ENCODE measurements at places on chromosomes 5 and 9.

DNA sequence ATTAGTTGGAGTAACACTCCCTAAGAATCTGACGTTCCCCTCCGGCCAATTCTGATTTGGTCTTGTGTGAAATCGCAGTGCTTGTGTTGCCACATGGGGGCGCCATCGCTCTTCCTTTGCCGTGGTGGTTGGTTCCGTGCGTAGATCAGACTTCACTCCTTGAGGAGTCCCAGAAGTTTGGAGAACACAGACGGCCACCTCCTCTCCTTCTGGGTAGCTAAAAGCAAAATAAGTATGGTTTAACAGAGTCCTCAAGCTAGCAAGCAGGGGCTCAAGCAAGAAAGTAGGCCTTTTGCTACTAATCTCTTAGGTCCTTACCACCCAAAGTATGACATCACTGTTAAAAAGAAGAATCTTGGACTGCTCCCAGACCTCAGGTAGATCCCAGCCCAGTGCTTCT, 59.5 kb downstream of the HSPA4 start:
- peak; percentile 55 for DNase-seq

- DNase-seq, result no peak
These were observed 24.4 kb downstream of the ZCCHC7 start for GRCh38 chr9:37144762-37145161.

- DNase-seq, result no peak
These were observed 6.5 kb upstream of the FAM81B start for GRCh38 chr5:95384485-95385213.

GRCh38 chr5:177430140-177430951, 3.9 kb downstream of the GRK6 start:
- no peak for DNase-seq

DNA sequence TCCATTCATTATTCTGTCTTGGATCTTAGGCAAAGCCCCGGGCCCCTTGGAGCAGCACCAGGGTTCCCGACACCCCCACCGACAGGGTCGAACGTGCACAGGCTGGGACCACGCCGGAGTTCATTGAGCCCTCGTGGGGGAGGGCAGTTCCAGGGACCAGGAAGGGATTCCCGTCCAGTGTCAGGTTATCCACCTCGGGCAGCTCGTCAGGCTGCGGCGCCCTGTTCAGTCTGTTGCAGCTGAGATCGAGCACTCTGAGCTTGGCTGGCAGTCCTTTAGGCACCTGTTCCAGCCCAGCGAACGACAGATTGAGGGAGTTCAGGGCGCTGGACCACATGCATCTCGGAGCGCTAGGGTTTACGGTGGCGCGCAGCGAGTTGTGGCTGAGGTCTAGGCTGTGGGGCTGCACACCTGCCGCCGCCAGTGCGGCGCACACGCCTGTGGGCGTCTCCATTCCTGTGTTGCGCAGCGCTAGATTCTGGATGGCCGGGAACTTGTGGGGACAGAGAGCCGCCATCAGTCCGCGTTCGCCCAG, 1.1 kb downstream of the CD14 start:
- no peak for DNase-seq

GRCh38 chr9:4086119-4087090, 213.5 kb downstream of the GLIS3 start:
- DNase-seq, result no peak

- DNase-seq, result no peak
These were observed 6.0 kb upstream of the PRRT1B start for GRCh38 chr9:131539223-131539923.

- DNase-seq, result no peak
These were observed 23.7 kb downstream of the RALGPS1 start for GRCh38 chr9:126938327-126938726.

- DNase-seq, result no peak
These were observed 24.0 kb downstream of the LIX1 start for GRCh38 chr5:97118261-97119006.

DNA sequence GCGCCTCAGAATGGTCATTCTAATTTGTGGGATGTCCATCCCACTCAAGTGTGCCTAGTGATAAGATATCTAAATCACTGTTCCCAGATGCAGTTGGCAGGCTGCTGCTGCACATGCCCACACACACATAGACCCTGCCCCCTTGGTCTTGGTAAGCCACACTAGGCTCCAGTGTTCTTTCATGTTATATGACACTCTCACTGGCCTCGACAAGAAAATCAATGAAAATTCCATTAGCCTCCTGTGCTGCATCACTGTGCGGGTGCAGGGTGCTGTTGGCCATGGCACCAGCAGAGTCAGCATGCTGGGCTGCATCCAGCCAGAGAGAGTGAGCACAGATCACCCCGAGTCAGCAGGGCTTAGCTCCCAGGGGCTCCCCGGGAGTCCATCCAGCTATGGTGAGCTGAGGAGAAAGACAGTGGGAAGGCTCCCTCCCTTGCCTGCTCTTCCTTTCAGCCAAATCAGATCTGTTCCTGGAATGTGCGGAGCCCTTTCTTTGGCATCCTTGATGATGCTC, 59.9 kb downstream of the ABLIM3 start:
- no peak for DNase-seq

All from stimulated activated CD4-positive, alpha-beta T cell treated with anti-CD3 and anti-CD28 coated beads, Interleukin-1b, Interleukin-23, amount 100 ng/mL, for 1 hour (primary cell).